ENCODE measurements at places on chromosomes 1 and 21.

DNA sequence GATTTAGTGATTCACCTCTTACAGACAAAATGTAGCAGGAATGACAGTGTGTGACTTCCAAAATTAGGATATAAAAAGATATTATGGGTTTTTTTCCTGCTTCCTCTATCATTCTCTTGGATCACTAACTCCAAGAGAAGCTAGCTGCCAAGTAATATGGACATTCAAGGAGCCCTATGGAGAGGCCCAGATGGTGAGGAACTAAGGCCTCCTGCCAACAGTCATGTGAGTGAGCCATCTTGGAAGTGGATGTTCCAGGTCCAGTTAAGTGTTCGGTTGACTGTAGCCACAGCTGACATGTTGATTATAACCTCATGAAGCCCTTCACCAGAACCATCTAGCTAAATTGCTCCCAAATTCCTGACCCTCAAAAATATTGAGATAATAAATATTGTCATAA lies 38.8 kb downstream of the CD160 start:
- no peak for DNase-seq

GRCh38 chr1:235051521-235051920 lies 77.1 kb downstream of the TOMM20 start:
- no peak for DNase-seq

- DNase-seq: no peak
These were observed 41.0 kb upstream of the LIN9 start for GRCh38 chr1:226349801-226350518.

DNA sequence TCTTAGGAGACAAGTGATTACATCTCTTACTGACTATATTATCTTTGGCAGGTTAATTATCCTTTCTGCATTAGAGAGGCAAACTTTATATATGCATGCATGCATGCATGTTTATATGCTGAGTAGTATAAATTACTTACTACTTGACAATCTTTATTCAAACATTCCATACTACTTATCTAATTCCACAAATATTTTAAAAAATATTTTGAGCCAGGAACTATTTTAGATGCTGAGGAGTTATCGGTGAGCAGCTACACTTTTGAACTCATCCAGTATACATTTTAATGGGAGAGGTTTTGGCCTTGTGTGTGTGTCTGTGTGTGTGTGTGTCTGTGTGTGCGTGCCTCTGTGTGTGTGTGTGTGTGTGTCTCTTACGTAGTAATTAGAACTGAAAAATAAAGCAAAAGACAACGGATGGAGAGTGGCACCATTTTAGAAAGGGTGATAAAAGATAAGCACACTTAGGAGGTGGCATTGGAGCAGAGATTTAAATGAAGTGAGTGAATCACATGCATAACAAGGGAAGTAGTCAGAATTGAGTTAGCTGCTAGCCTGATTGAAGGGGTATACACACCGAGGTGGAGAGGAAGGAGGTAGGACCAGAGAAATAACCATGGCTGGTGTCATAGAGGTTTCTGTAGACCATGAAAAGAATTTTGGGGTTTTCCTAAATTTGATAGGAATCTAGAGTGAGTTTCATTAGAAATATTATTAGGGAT lies 1488.4 kb downstream of the MRPL39 start:
- DNase-seq: no peak

- DNase-seq: no peak
These were observed 118.6 kb upstream of the IFFO2 start for GRCh38 chr1:19074902-19075721.

- no peak for DNase-seq
These were observed 2.5 kb upstream of the LHX8 start for GRCh38 chr1:75131565-75132241.

DNA sequence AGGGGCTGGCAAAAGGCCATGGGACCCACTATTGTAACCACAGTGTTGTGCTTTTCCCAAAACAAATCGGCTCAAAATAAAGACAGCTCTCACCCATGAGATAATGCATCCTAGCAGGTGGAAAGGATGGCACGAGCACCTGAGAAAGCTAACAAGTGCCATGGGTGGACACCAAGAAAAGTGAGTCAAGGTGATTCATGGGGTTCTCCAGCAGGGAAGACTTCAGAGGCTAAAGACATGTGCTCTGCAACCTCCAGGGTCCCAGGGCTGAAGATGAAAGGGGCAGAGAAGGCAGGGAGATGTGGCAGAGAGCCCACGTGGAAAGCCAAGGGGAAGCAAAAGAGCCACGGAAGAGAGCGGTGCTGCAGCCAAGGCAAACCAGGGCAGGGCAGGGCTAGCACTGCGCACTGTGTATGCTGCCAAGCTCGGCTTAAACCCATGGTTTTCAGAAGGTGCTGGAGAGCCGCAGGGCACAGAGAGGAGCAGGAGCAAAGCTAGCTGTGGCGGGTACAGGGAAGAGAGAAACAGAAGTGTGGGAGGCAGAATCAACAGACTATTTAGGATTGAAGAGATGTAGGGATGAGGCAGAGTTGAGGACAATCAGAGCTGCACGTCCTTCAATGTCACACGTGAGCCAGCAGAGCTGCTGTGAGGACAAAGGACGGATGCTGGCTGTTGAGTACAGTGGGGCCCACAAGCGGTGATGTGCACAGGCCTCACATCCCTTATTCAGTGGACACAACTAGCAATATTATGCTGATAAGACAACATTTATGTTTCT lies 41.8 kb upstream of the C1orf198 start:
- DNase-seq: no peak

DNA sequence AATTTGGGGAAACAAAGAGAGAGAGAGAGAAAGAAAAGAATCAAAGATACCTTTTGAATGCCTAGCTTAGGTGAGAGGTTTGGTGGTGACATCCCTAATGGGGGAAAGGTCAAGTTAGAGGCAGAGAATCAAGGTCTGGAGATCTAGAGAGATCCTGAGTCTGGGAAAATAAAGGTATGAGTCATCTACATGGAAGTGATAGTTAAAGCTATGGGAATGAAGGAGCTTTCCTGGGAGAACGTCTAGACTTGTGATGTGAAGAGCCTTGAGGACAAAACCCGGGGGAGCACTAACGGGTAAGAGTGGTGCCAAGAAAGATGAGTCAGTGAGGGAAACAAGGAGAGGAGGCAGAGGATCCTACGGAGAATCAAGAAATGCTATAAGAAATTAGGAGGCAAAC lies 110.8 kb upstream of the RUNX1 start:
- no peak for DNase-seq
